ENCODE measurements at places on chromosomes 6 and 20.

GRCh38 chr6:1297746-1298145 is 14.2 kb upstream of the FOXQ1 start:
- peak; percentile 76 for DNase-seq

- no peak for DNase-seq
Observed at GRCh38 chr20:32505723-32506473, 79.2 kb downstream of the NOL4L start.

GRCh38 chr6:159981403-159982245 is 12.7 kb downstream of the IGF2R start:
- peak; percentile 33 for DNase-seq

GRCh38 chr20:18032977-18033892 is 24.5 kb downstream of the OVOL2 start:
- DNase-seq = no peak

GRCh38 chr6:137286916-137287315 is 67.7 kb upstream of the IFNGR1 start:
- DNase-seq = no peak

DNA sequence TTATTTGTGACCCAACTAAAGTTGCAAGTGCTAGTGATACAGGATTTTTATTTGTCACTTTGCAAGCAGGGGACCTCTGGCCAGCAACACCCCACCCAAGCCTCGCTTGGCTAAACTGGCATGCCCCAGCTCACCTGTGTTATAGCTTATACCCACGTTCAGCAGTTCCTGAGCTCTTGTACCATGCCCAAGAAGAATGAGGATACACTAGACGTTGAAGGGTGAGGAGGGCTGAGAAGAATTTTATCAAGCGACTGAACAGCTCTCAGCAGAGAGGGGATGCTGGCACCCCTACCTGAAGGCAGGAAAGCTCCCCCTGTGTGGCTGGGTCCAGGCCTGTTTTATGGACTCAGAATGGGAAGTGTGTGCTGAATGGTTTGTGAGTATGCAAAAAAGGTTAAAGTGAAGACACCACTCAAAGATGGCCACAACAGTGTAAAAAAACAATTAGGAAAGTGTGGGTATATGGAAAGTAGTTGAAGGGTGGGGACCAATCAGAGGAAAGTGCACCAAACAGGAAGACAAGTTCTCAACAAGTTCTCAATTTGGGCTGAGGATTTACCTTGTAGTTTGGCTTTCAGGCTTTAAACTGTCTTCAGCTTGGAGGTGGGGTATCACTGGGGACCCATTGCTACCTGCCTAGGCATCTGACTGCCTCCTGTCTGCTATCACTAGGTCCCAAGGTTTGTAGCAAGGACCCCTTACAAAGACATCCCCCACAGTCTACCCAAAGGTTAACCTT is 15.0 kb downstream of the BTN2A1 start:
- no peak for DNase-seq

DNA sequence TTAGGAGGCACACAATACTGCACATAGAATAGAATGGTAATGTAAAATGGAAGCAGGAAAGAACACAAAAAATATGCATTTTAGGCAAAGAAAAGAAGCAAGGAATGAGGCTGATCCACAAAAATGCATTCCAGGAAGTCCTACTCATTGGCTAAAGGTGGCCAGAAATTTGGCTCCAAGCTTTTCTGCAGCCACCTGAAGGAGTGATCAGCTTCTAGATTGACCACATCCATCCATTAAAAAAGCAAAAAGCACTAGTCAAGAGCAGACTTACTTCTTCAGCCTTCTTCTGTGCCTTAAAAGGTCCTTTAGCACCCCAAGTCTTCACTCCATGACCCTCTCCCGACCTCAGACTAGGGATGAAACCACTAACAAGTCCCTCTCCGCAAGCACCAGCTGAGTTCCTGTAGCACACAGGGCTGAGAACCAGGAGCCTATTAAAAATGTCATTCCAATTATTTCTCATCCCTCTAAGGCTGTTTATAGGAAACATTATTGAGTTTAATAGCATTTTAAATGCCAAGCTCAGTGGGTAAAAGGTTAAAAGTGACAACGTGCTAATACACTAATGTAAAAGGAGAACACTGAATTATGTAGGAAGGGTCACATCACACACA is 36.5 kb downstream of the TRAM2 start:
- DNase-seq = peak; percentile 67

- no peak for DNase-seq
Observed at GRCh38 chr20:11447371-11448100, 470.2 kb upstream of the BTBD3 start.

DNA sequence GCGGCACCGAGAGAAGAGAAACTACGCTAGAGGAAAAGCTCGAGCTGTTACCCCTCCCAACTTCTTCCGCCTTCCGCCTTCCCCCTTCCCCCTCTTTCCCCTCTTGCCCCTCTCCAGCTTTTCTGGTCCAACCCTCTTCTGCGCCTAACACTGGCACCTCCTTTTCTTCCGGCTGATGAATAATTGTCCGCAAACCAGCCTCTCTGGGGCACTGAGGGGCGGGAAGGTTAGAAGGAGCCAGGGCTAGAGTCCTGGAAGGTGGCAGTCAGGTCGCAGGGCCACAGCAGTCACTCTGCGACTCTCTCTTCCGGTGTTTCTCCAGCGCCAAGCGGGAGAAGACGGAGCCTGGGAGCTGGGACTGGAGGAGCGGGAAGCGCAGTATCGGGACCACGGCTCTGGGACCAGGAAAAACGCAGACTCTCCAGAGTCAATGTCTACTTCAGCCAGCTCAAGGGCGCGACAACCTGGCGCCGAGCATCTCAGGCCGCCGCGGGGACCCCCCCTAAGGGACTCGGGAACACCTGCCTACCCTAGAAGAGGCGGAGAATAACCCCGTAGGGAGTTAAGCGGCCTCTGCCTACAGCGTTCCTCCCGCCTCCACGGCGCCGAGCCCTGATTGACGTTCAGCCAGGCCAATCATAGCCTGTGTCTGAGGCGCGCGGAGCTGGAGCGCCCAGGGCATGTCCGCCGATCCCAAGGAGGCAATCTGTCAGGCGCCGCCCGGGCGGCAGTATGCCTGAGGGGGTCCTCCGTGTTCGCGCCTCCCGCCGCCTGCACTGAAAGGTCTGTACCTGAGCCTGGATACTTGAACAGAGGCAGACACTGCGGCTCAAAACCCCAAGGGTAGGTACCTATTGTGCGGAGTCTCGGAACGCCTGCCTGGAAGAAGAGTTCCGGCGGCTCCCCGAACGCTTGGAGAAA is 40.4 kb downstream of the PSMB9 start:
- peak; percentile 91 for DNase-seq

GRCh38 chr6:35230498-35230897 is 16.7 kb downstream of the SCUBE3 start:
- no peak for DNase-seq
